ENCODE measurements at places on chromosomes 12 and 14.

GRCh38 chr14:99026471-99026870 is 245.5 kb downstream of the BCL11B start:
- no peak for DNase-seq

GRCh38 chr14:36771028-36771640 is 109.5 kb downstream of the PAX9 start:
- DNase-seq = no peak

- DNase-seq = no peak
These were observed 100.7 kb upstream of the ATF7IP start for GRCh38 chr12:14264778-14265177.

DNA sequence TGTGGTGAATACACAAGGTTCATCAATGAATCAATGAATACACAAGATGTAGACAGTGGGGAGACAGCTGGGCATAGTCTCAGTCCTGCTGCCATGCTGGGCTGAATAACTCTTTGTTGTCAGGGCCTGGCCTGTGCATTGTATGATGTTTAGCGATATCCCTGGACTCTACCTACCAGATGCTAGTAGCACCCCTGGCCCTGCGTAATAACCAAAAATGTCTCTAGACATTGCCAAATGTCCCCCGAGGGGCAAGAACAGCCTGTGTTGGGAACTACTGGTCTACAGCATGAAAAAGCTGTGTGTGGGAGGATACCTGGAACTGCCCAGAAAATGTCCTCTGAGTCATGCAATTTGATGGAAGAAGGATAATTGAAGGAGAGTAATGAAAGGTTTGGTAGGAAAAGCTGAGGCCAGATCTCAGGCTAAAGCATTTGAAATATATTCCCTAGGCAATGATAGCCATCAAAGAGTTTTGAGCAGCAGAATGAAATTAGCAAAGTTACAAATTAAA is 128.2 kb downstream of the TMEM30B start:
- no peak for DNase-seq

DNA sequence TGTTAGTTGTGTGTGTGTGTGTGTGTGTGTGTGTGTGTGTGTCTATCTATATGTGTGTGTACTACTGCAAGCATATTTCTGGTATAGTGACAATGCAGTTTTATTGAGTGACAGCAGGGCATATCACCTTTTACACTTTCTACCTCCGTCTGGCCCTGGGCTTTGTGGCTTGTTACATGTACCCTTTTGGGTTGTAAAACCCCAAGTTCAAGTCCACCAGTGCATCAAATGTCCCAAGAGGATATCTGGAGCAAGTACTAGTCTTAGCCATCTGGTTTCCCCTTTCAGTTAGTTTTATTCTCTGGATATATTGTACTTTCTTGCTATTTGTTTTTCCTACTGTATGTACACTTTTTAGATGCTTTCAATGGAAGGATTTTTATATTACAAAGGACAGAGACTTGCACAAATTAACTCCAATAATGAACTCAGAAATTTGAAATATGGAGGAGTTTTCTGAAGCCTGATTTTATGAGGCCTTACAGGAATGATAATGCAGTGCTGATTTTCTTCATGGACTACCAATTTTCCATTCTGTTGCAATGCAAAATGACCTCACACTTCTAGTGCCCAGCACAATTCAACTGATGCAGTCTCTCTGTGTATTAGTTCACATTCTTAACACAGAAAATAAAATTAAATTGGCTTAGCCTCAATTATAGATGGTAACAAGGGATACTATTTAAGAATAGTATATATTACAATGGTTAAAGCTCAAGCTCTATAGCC is 29.1 kb downstream of the SLC16A7 start:
- DNase-seq = no peak

GRCh38 chr12:74725154-74725553 is 187.5 kb downstream of the ATXN7L3B start:
- no peak for DNase-seq

DNA sequence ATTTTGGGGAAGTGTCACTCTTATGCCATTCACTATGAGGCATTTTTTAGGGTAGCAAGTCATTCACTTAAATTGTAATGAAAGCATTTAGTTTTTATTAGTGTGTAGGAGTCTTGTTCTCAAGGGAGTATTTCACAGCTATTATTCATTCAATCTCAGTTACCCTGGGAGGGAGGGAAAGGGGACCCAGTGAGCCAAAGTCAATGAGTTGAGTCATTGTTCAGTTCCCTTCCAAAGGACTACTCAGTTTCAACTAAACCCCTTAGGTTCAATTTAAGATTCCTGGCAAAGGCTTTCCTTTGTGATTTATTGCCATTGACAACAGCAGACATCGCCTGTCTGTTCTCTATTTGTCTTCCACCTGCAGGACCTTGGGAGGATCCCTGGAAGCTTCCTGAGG is 29.3 kb upstream of the RASSF8 start:
- DNase-seq = no peak

DNA sequence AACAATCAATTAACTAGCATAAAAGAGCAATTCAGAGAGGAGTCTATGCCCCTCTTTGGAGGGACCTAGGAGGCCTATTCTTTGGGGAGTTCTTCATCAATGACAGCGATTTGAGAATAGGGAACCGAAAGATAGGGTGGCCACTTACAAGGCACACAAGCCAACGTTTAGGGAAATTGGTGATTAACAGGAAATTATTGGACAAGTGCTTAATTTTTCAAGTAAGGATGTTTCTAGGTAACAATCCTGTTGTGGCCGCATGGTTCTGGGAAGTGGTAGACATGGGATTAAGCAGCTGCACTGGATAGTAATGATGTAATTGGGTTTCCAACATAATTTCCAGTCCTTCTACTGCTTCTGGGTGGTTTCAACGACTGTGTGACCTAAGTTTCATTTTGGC is 83.2 kb downstream of the HMGA2 start:
- DNase-seq = no peak

GRCh38 chr14:64238049-64238448 is 56.1 kb downstream of the ESR2 start:
- no peak for DNase-seq

DNA sequence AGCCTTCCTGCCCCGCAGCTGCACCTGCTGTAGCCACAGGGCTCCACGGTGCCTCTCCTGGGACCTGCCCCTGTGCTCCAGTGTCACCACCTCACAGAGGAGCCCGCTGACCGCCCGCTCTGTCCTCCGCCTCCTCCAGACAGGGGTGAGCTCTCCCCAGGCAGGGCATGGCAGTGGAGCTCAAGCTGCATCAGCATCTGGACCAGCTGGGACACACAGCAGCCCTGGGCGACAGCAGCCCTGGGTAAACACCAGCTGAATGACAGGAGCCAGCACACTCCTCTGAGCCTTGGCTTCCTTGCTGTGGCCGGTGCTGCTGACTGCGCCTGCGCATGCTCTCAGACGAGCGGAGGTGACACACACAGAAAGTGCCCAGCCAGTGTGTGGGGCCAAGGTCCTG is 22.0 kb downstream of the CHGA start:
- no peak for DNase-seq

DNA sequence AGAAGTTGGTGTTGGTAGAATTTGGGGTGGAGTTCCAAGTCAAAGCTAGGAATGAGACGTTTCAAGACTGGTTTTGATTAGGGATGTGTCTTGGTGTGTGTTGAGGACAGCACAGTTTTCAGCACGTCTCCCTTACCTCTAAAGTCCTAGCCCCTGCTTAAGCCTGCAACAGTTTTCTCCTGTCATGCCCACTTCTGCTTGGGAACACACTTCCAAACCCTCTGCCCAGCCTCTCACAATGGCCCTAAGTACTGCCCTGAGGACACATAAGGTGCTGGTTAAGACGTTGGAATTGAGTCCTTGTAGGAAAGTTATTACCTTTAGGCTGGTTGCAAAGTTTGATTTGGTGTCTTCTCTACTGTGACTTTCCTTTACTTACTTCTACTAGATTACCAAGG is 710 bp upstream of the BMAL2 start:
- DNase-seq = no peak

- no peak for DNase-seq
These were observed 54.5 kb upstream of the HECTD1 start for GRCh38 chr14:31261859-31262731.

- peak; percentile 11 for DNase-seq
These were observed 51.0 kb downstream of the BMAL2 start for GRCh38 chr12:27383429-27384260.

- no peak for DNase-seq
These were observed 296.5 kb downstream of the TMEM132D start for GRCh38 chr12:129607301-129607700.

- peak; percentile 95 for DNase-seq
These were observed at the start of gene DCAF4 for GRCh38 chr14:72926292-72927028. DCAF4 (plus strand) TSS chr14:72926464; CDS start chr14:72937979, 11,515 bp downstream.

DNA sequence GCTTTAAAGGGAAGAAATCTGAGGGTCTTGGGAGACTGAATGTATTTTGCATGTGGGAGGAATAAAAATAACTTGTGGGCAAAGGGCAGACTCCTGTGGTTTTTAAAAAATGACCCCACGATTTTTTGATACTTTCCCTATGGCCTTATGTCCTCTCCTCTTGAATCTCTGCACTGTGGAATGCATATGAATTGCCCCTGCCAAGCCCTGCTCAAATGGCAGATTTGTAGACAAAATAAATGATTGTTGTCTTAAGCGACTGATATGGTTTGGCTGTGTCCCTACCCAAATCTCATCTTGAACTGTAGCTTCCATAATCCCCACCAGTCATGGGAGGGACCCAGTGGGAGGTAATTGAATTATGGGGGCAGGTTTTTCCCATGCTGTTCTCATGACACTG is 223.8 kb downstream of the DACT1 start:
- no peak for DNase-seq

- DNase-seq = peak; percentile 99
These were observed 743 bp upstream of the CAND1 start for GRCh38 chr12:67268335-67268895.

Data from putamen (tissue), 1 donor.